ENCODE measurements at places on chromosomes 1 and 21.

DNA sequence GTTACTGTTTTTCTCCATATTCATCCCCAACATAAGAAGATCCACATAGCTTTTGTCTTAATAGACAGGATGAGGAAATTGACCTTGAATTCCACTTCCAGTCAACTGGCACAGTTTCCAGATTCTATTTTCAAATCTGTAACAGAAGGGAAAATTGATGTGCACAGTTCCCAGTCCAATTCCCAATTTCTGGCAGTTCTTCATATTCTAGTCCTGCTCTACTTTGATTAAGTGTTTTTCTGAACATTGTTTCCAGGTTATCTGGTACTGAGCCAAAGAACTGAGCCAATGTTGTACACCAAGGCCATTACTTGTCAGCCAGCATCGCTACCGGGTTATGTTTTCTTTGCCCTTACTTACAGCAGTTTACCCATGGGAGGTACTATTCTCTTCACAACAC lies 1755.4 kb downstream of the PLA2G4A start:
- DNase-seq: no peak

GRCh38 chr1:59568158-59568935 lies 246.4 kb upstream of the HOOK1 start:
- DNase-seq: peak; percentile 26

DNA sequence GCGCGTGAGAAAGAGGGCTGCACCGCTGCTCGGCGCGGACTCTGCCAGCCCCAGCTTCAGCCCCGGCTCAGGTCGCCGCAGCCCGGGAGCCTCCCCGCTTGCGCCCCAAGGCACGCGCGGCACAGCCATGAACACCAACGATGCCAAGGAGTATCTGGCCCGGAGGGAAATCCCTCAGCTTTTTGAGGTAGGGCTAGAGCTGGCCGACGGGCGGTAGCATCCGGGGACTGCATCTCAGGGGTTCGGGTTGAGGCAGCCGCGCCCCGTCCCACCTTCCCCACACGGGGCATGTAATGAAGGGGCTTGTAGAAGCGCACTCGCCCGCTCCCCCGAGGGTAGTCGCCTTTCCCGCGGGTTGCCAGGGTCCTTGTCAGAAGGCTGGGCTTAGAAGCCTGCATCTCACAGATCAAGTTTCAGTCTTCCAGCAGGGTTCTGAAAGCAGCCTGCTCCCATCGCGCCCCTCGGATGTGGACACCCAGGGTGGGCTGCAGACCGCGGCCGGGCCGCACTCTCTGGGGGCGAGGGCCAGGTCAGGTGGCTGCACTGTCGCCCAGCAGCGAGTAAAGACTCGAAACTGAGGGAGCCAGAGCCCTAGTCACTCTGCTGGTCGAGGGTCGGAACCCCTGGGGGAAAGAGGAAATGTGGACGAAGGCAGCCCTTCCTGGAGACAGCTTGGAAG lies 507 bp downstream of the AK5 start:
- DNase-seq: peak; percentile 31

GRCh38 chr1:226603022-226603857 lies 54.7 kb downstream of the STUM start:
- peak; percentile 65 for DNase-seq

DNA sequence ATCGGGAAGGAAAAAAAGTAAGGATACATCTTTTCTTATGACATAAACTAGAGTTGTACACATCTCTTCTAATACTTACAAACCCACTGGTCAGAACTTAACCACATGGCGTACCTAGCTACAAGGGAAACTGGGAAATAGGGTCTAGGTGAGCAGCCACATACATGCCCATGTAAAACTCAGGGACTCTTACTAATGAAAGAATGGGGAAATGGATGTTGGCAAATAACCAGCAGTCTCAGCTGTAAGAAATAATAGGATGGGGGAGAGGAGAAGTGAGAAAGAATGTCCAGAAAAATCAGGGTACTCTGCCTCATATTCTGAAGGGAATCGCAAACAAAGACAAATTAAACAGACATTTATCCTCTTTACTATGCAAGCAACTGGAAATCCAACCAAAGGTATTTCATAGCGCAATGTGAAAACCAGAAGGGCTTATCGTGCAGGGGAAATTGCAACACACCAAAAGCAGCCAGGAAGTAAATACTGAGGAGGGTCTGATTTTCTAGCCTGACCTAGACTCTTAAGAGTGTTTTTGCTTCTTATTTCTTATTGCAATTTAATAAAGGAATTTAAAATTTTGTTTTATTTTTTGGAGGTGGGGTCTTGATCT lies 17.5 kb downstream of the GTF2B start:
- DNase-seq: peak; percentile 27

- no peak for DNase-seq
Observed at GRCh38 chr1:165069829-165070228, 286.7 kb downstream of the LMX1A start.

GRCh38 chr1:218916720-218917119 lies 257.0 kb upstream of the LYPLAL1 start:
- no peak for DNase-seq

DNA sequence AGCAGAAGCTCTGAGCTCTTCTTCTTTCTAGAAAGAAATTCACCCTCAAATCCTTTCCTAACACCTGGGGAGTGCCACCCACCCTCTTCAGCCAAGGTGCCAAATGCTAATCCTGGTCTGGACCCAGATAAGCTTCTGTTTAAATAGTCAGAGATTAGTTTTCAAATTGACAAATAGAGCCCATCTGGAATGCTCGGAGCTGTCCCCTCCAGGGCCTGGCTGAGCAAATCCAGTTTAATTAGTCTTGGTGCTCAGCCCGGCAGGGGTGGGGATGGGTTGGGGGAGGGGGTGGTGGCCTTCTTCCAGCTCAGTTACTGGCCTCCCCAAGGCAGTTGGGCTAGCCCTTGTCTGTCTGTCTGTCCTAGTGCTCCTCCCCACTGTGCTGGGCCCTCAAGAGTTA lies 269.5 kb downstream of the GRIK3 start:
- no peak for DNase-seq

- peak; percentile 37 for DNase-seq
Observed at GRCh38 chr1:46137916-46138315, 5.5 kb upstream of the PIK3R3 start.

GRCh38 chr1:226083302-226084101 lies 21.0 kb downstream of the H3-3A start:
- peak; percentile 76 for DNase-seq

DNA sequence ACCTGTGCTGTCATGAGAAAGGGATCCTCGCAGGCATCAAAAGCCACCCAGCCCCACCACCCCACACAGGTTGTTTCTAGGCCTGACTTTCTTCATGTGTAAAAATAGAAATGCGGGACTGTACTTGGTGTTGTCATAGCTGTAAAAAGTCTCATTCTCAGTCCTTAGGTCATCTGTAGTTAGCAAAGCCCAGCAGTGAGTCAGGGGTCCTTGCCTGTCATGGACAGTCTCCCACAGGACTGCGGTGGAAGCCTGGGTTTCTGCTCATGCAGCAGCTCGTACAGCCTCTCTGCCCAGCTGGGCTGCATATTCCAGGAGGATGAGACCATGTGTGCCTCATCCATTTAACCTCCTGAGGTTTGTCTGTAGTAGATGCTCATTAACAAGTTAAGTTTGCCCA lies 58.2 kb downstream of the MRPS6 start:
- DNase-seq: no peak

DNA sequence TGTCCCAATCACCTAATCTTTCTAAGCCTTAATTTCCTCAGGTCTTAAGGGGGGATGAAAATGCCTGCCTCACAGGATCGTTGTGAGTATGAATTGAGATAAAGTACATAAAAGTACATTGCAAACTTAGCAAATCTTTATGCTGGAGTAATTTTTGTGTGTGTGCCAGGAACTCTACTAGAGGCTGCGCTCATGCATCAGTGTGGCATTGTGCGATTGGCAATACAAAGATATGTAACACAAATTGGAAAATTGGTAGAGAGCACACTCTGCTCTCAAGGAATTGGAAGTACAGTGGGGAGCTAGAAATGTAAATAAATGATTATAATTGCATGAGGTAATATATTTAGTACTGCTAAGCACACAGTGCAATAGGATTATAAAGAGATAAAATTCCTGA lies 398.3 kb downstream of the DUSP10 start:
- no peak for DNase-seq

DNA sequence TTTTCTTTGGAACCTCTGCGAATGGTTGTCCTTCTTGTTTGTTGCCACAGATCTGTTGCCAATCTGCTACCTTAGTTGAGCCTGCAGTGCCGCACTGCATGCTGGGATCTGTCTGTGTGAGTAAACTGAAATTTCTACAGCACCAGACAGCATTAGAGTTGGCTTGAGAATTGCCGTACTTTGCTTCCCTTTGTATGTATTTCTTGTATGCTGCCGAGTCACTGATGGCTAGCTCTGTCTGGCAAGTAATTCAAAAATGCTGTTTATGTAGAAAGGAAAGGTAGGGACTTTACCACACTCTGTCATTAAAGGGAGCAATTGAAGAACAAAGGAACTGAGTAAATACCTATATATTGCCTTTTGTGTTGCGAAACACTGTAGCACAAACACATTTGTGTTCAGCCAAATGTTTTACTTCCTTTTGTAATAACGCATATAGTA lies 857.4 kb downstream of the USP25 start:
- peak; percentile 67 for DNase-seq

GRCh38 chr1:211521102-211521815 lies 29.3 kb upstream of the RD3 start:
- DNase-seq: no peak

DNA sequence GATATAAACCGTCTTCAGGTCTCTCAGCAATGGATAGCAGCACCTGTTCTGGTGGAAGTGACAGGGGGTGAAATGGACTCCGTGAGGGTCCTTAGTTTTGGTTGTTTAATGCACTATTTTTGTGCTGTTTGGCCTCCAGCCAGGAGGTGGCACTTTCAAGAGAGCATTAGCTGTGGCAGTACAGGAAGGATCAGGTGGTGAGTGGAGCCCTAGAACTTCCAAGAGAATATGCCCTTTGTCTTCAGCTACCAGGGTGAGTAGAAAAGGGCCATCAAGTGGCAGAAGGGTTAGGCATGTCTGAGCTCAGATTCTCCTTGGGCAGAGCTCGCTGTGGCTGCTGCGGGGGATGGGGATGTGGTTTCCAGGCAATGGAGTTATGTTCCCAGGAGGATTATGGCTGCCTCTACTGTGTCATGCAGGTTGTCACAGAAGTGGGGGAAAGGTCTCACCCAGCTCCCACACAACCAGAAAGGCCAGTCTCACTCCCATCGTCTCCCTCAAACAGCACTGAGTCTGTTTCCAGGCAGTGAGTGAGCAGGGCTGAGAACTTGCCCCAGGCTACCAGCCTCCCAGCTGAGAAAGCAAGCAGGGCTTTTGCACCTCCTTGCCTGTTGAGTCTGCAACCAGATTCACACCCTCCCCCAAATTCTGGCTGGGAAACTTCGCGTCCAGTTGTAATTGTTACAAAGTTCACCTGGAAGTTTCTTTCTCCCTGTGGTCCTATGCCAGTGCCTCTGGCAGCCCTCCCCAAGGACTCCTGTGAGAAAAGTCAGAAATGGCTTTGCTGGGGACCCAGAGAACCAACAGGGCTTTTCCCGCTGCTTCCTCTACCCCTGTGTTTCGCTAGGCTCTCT lies 39.1 kb upstream of the TTLL7 start:
- no peak for DNase-seq

DNA sequence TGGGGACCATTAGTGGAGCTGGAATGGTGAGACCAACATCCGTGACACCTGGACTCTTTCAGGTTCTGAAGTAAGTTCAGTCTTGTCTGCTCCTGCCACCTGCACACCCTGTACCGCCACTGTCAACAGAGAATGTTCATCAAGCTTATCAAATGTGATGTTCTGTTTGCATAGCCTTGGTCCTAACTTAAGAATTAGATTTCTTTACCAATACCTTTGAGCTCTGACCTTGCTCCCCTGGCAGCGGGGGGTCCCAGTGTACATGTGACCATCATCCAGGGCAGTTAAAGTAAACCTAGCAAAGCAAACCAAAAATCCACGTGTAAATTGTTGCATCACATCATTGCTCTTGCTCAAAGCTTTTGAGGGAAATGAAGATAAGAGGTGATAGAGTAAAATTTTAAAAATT lies 14.5 kb downstream of the SLC25A33 start:
- no peak for DNase-seq

GRCh38 chr21:38921511-38922251 lies 116.0 kb downstream of the ETS2 start:
- DNase-seq: peak; percentile 49

GRCh38 chr1:46544561-46545240 lies 6.7 kb downstream of the KNCN start:
- no peak for DNase-seq

GRCh38 chr1:154095456-154096060 lies 59.3 kb downstream of the NUP210L start:
- DNase-seq: no peak

DNA sequence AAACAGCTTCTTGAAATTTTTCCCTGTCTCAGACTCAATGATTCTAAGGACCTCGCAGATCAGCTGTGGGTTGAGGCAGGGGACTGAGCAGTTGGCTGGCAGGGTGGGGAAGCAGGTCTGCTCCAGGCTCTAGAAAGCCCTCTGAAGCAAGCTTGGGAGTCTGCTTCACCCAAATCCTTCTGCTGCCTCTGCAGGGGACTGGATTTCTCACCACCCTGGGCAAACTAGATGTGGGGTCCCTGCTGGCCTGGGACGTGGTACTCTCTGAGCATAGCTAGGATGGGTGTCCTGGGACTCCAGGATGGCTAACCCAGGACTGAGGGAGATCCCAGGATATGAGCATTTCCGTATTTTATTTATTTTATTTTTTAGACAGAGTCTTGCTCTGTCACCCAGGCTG lies 89.3 kb downstream of the LAMC2 start:
- no peak for DNase-seq

DNA sequence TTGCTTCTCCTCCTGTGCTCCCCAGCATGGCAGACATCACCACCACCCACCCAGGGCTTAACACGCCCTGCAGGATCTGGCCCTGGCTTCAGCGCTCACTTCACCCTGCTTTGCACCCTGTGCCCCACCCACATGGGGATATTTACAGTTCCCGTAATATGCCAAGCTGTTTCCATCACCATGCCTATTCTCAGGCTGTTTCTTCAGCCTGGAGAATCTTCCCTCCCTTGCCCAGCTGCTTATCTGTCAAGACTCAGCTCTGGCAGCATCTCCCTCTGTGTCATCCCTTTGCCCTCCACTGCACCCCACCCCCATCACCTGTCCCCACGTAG lies 3.6 kb upstream of the AHCYL1 start:
- no peak for DNase-seq

- no peak for DNase-seq
Observed at GRCh38 chr1:247681288-247681897, 1.9 kb upstream of the OR13G1 start.

All from fibroblast of skin of abdomen (primary cell).